ENCODE measurements at places on chromosomes 3 and 15.

DNA sequence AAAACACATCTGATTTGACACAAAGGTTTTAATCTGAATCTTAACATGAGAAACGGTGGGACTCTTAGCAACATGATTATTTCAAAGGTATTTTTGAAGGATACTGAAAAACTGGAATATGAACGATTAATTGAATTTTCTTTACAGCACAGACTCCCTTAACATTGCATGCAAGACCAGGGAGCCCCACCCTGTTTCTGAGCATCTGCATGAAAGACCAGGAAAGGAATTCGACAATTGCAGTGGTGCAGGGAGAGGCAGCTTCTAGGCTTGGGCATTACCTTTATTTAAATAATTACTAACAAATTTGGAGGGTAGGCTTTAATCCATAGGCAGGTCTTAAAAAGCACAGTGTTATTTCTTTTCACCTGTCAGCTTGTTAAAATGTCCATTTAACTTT lies 240.6 kb upstream of the TOPAZ1 start:
- no peak for DNase-seq

- no peak for DNase-seq
These were observed 42.2 kb downstream of the PXYLP1 start for GRCh38 chr3:141273700-141274410.

DNA sequence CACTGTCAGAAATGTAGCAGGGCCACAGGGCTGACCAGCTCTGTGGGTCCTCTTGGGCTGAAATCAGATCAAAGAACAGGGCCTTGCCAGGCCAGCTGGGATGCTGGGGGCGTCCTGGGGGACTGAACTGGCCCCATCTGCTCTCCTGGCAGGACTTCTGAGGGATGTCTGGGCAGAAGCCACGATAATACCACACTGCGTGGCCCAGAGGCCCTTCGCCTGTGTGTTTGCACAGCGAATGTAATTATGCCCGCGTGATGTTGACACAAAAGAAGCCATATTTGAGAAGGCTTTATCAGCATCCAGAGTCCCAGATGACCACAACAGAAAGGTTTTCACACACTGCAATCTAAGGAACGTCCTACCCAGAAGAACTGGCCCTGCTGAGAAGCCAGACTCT lies 174.0 kb downstream of the RAB11A start:
- no peak for DNase-seq

DNA sequence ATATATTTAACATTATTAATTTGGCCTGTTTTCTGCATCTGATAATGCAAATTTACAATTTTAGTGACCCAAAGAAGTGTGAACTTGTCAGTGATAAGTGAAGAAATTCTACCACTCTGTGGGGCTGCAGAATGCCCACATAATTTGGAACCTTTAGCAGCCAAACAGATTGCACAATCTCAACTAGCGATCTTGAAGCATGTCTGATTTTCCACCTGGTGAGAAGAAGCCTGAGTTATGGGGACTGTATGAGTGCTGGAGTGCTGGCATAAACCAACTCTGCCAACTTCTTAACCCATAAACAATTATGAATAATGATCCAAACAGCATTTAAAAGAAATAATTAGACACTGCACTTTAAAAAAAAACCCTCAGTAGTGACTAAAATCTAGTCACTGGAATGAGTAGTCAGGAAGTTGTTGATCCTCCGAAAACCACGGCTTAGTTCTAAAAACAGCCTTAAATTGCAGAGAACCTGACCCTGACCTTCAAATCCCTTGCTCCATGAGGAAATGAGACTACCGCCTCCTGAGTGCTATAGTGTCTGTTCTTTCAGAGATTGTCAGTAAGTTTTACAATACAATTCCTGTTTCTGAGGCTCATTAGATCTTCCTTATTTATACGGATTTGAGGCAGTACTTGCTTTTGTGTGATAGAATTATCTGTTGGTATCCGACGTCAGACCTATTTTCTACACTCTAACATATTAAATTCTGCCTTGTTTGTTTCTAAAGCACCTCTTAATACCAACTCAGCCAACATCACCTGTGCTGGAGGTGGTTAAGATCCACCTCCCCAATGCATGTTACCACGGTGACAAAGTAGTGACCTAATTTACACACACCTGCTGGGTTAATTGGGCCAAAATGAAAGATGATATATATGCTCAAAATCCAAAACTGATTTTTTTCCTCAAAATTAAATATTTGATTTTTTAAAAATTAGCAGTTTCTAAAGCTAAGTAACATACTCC lies 267.7 kb downstream of the ZBTB20 start:
- peak; percentile 19 for DNase-seq

DNA sequence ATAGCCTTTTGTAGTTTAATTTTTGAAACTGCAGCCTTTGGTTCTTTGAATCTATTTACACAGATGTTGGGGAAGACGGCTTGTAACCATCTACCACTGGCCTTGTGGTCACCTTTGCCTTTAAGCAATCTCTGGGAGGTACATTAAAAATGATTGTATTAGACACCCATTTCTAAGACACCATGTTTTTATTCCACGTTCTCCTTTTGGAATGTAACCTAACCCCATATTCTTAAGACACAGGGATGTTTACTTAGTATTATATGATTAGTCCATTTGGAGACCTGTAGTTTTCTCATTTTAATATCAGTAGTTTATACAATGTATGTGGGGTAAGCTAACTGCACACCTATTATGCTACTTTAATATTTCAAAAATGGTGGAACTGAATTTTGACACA lies 175.1 kb upstream of the PLSCR5 start:
- DNase-seq = no peak

- DNase-seq = no peak
These were observed 258.9 kb downstream of the ABHD5 start for GRCh38 chr3:43949594-43949993.

DNA sequence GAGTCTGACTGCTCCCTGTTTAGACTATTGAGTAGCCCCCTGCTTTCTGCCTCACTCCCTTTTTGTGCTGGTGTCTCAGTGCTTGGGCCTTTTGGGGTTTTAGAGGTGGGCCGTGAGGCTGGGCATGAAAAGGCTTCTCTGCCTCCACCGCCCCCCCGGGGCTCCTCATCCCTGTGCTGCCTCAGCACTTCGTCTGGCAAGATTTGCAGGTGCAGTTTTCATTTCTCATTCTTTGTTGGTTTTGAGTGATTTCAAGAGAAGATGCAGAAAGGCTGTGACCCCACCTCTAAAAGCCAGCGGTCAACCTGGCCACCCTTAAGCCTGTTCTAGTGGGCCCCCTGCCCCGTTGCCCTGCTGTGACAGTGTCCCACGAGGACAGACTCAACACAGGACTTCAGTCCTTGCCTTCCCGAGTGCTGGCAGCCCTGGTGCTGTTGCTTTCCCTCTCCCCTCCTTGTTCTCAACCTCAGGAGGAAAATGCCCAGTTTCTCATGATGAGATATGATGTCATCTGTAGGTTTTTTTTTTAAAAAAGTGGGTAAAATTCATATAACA lies 38.0 kb downstream of the APBA2 start:
- DNase-seq = no peak

- DNase-seq = no peak
These were observed 134.9 kb upstream of the TOPAZ1 start for GRCh38 chr3:44106756-44107155.

GRCh38 chr15:41798607-41799487 lies 24.6 kb downstream of the MAPKBP1 start:
- no peak for DNase-seq

Data from ACHN (cell line).